Cerebellar nuclear complex (tissue), 1 donor: ENCODE measurements at places on chromosomes 4 and X.
A peak's percentile ranks its signal among the peaks of the same experiment; 100 is the strongest.

GRCh38 chr4:55124322-55125076 is 896 bp downstream of the KDR start:
- no peak for DNase-seq

GRCh38 chr4:81235982-81236749 is 21.1 kb upstream of the PRKG2 start:
- no peak for DNase-seq

DNA sequence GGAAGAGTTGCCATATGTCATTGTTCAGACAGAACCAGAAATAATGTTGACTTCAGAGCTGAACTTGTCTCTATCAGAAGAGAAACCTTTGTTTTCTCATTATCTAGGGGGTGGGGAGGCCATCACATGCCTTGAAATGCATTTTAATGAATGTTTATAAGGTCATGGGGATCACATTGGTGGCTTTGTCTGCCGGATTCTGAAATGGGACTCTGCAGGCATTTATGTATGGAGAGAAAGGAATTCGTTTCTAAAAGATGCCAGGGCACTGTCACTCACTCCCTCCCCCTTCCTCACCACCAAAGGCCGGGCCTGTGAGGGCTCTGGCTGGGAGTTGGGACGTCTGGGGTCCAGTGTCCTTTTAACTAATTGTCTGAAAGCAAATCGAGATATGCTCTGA is 102.2 kb downstream of the MAMLD1 start:
- DNase-seq = no peak

GRCh38 chr4:118226311-118227010 is 126.3 kb downstream of the PRSS12 start:
- DNase-seq = no peak

GRCh38 chr4:139815778-139816601 is 150.4 kb downstream of the MGST2 start:
- DNase-seq = peak; percentile 44

GRCh38 chr4:80486603-80487002 is 151.1 kb downstream of the CFAP299 start:
- no peak for DNase-seq

DNA sequence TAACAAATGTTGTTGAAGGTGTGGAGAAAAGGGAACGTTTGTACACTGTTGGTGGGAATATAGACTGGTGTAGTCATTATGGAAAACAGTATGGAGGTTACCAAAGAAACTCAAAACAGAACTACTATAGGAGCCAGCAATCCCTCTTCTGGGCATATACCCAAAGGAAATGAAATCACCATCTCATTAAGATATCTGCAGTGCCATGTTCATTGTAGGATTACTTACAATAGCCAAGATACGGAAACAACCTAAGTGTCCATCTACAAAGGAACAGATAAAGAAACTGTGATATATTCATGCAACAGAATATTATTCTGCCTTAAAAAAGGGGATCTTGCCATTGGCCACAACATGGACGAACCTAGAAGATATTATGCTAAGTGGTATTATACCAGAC is 22.2 kb downstream of the APBB2 start:
- DNase-seq = no peak

GRCh38 chr4:118939169-118939783 is 50.6 kb downstream of the SYNPO2 start:
- DNase-seq = no peak

DNA sequence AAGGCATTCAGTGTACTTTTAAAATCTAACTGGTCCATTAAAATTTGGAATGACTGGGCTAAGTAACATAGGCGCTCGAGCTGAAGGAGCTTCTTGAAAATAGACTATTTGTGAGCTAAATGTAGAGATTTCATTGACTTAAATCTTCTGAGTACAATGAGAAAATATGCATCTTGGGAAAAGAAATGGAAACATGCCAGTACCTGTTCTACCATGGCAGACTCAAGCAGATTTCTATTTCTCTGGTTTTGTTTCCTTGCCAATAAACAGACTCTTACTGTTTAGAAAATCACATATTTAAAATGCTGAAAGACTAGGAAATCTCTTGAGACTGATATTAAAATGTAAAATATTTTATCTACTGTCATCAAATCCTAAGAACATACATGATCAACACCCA is 678.1 kb downstream of the FAT4 start:
- no peak for DNase-seq

GRCh38 chrX:10603612-10604011 is 16.8 kb downstream of the MID1 start:
- no peak for DNase-seq

- DNase-seq = peak; percentile 94
Observed at GRCh38 chr4:7632341-7632740, 197.6 kb upstream of the PSAPL1 start.

- no peak for DNase-seq
Observed at GRCh38 chr4:111362941-111363361, 740.1 kb upstream of the PITX2 start.

DNA sequence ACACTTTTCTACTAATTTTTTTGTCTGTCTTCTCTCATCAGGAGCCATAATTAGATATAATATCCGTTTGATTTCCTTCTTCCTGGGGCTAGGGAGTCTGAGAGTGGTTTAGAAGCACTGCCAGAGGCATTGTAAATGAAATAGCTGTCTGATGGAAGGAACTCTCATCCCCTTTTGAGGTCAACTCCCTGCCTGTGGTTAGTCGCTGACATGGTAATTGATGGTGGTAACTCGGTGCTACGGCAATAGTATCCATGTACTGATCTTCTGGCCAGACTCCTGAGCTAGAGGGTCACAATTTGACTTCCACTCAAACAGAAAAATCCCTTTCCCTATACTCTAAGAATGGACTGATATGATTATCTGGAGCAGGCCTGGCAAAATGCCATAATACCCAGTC is 108.1 kb upstream of the TRPC5 start:
- DNase-seq = no peak

DNA sequence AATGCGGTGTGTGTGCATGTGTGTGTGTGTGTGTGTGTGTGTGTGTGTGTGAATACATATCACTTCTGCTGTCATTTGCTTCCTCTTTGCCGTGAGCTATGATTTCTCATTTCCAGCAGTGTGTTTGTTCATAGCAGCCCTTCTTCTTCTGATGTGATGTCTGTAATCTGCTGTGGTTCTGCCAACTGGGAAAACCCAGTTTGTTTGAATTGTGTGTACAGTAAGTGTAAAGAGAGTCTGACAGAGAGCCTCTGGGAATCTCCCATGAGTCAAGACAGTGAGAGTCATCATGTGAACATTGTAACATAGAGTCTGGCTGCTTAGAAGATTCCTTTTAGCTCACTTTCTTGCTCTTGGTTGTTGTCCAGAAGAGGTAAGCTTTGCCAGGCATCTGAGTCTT is 8.4 kb upstream of the NWD2 start:
- DNase-seq = no peak

GRCh38 chr4:52687696-52688095 is 28.6 kb upstream of the USP46 start:
- no peak for DNase-seq

GRCh38 chrX:3501833-3502535 is 155.5 kb upstream of the MXRA5 start:
- no peak for DNase-seq

- DNase-seq = no peak
Observed at GRCh38 chr4:185683896-185684295, 128.1 kb downstream of the SORBS2 start.

DNA sequence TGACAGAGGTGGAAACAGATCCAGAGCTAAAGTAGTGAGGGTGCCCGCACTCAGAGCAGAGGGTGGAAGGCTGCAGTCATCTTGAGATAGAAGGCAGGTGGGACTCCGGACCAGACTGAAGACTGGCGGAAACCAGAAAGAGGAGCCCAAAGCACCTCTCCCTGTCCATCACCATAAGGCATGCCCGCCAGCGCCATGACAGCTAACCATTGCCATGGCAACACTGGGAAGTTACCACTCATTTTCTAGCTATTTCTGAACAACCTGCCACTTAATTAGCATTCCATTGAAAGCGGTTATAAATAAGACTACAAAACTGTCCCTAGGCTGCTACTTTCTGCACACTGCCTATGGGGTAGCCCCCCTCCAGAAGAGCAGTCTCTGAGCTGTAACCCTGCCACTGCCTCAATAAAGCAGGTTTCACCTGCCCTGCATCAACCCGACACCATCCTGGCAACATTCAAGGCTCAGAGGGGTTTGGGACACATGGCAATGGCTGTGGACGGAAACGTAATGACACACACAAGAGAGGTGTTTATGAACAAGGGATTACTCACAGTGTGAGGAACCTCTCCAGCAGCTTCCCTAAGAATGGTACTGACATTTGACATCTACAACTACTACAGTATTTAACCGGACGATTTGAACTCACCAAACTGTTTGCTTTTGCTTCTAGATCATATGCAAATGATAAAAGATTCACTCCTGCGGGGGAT is 27.8 kb upstream of the FGFBP2 start:
- DNase-seq = no peak

DNA sequence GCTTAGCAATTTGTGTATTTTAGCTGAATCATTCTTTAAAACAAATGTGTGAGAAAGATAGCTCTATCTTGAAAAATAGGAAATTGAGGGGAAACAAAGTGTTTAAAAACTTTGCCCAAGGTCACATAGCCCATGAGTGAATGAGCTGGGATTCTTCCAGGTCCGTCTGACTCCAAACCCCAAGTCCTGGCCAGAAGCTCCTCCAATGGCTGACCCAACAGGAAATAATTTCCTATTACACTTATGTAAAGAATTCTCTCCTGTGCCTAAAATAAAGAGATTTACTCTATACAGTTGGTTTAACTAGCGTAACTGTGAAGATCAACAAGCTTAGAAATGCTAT is 287.6 kb downstream of the ARHGAP24 start:
- no peak for DNase-seq
